ENCODE measurements at places on chromosomes 6 and 20.

DNA sequence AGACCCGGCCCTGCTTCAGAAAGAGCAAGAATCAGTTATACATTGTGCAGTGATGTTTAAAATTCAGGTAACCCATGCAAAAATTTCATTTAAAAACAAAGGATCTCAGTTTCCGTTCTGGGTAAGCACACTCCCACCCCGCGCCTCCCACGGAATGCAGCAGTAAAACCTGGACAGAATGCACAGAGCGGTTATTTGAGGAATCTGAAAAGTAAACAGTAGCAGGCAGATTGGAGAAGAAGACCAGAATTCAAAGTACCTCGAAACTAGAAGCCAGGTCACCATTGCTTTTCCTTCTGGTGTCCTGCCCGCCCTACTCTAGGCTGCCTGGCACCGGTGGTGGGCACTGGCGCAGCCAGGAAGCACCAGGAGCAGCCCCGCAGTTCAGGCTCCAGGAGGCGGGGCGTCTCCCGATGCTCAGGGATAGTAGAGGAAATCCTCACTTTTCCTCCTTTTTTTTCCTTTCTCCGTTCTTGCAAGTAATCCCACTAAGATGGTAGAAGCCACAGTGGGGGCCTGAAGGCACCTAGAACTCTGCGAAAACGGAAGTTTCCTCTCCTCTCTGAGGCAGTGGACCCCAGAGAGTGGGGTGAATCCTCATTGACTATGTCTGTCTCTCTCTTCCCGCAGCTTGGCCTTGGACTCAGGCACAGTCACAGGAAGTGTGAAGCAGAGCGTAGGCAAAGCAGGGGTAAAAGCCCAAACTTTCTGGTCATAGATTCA, 28.3 kb downstream of the METTL24 start:
- peak; percentile 72 for DNase-seq

GRCh38 chr20:14853079-14853478, 515.7 kb upstream of the FLRT3 start:
- DNase-seq, result no peak

DNA sequence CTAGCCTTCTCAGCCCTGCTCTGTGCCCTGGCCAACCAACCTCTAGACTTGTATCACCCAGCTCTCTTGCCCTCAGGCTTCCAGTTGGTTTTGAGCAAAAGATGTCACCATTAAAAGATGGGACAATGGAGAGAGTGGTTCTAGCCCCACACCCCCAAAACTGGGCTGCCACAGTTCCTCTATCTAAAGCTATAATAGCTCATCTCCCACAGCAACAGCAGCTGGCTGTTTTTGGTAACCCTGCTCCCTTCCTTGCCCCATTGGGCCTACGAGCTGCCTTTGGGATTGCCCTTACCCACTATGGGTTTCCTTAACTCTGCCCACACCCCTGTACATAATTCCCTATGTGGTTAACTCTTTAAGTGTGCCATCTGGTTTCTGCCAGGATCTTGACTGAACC, 7.6 kb upstream of the SRSF3 start:
- no peak for DNase-seq

DNA sequence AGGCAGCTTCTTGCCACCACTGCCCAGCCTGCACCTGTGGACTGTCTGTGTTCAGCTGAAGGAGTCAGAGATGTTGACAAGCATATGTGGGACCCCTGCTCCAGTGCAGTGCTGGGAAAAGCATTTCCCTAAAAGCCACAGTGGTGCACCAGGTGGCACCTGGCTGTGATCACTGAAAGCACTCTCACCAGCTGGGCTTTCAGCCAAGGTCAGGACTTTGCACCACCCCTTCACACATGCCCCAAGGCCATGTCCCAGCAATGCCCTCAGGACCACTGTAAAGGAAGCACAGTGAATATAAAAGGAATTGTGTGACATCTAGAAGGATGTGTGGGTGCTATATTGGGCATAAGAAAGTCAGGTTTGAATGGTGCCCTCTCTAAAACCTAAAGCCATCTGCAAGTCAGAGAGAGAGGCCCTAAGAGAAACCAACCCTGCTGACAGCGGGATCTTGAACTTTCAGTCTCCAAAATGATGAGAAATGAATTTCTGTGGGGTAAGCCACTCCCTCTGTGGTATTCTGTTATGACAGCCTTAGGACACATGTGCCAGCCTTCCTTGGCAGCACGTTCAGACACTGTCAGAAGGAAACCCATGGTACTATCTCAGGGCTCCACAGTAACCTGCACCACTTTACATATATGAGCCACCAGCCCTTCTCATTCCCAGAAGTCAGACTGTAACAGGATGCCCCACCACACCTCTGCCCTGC, 30.7 kb downstream of the CBLN4 start:
- DNase-seq, result no peak

DNA sequence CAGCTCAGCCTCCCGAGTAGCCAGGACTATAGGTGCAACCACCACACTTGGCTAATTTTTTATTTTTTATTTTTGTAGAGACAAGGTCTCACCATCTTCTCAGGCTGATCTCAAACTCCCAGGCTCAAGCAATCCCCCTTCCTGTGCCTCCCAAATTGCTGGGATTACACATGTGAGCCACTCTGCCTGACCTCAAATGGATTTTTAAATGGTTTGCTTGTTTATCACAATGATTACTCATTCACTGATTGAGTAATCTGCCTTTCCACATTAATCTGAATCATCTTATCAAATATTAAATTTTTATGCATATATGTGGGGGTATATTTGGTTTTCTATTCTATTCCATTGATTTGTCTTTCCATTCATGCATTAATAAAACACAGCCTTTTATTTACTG, 9.4 kb upstream of the KHDC1L start:
- no peak for DNase-seq

DNA sequence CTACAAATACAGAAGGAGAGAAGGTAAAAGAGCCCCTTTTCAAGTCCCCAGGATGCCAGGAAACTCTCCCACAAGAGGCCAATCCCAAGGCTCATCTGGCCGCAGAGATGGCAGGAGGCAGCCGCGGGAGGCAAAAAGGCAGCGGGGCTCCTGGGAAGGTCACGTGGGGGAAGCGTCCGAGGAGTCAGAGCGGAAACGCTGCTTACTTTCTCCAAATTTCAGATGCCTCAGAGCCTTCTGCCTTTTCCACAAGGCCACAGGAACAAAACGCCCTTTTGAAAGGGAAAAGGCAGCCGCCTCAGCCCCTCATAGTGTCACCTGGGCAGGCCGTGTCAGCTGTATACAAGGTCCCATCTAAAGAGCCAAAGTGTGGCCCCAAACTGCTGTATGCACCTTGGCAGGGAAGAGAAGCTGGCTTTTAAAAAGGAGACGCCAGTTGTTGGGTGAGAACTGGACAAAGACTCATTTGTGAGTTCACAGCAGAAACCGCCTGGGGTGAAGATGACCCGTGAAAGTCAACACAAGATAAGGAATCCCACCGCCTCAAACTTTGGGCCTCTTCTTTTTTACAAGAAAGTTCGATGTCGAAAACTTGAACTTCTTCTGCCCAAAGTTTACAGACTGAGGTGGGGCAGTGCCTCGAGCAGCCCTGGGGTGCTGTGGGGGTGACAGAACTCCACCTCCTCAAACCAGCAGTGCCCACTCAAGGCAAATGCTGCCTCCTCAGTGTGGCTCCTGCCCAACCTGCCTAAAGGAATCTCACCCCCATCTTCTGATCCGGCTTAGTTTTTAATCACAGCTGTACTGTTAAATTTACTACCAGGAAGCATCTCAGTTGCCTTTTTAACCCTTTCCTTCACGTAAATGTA, 45.4 kb downstream of the EZR start:
- DNase-seq, result no peak

GRCh38 chr6:5438922-5439584, 177.7 kb downstream of the FARS2 start:
- DNase-seq, result no peak

DNA sequence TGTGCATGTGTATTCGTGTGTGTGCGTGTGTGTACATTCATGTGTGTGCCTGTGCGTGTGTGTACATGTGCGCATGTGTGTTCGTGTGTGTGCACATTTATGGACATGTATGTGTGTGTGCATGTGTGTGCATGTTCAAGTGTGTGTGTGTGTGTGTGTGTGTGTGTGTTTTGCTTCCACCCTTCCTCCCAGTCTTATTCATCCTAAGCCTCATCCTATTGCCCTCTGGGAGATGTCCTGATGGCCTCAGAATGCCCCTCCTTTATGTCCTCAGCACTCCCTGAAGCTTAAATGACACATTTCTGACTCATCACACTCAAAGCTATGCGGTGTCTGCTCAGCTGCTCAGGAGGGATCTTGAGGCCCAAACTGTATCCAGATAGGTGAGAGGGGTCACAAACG, 76.6 kb upstream of the CCDC167 start:
- DNase-seq, result no peak

- DNase-seq, result no peak
Observed at GRCh38 chr20:37393863-37394542, 48.1 kb downstream of the SRC start.

GRCh38 chr6:6856538-6857523, 250.9 kb upstream of the RREB1 start:
- no peak for DNase-seq

- no peak for DNase-seq
Observed at GRCh38 chr6:151001387-151002056, 136.0 kb downstream of the MTHFD1L start.

GRCh38 chr6:156416391-156416790, 360.8 kb upstream of the ARID1B start:
- no peak for DNase-seq

DNA sequence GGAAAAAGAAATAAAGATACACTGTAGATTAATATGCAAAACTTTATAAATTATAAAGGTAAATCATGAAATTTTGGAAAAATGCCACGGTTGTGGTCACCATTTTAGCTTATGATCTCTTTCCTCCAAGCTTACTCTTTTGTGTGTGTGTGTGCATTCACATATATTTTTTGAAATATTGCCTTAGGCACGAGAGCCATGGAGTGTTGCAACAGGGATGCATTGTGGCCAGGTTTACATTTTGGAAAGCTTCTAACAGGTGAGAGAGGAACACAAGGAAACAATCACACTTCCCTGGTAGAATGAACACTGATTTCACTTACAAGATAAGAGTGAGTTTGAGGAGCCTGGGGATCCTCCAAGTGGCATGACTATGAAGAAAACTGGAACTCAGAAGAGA, 214.5 kb upstream of the TENT5A start:
- DNase-seq, result no peak

- no peak for DNase-seq
Observed at GRCh38 chr6:149265945-149266344, 51.6 kb upstream of the TAB2 start.

- no peak for DNase-seq
Observed at GRCh38 chr6:17492350-17492749, 99.0 kb downstream of the CAP2 start.

DNA sequence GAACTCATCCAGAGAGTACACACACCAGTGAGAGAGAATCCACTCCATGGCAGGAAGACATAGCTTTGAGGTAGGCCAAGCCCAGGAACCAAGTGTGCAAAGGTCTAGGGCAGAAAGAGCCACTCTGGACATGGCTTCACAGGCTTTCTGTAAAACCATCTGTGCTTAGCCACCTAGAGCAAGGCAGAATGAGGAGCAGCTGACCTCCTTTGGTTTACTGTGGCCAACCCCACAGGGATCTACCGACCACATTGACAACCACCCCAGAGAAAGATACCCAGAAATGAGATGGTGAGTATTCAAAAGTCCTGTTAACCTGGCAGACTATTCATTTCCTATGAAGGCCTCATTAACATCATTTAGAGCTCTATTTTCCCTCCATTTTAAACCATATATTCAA, 10.5 kb downstream of the ZHX3 start:
- no peak for DNase-seq

All from occipital lobe (tissue), 3 donors.